Activated T-helper 1 cell treated with anti-CD3 and anti-CD28 coated beads, Interleukin-2, amount 50 U/mL, for 16 hours (primary cell): ENCODE measurements at places on chromosomes 1 and 21.
A peak's percentile ranks its signal among the peaks of the same experiment; 100 is the strongest.

DNA sequence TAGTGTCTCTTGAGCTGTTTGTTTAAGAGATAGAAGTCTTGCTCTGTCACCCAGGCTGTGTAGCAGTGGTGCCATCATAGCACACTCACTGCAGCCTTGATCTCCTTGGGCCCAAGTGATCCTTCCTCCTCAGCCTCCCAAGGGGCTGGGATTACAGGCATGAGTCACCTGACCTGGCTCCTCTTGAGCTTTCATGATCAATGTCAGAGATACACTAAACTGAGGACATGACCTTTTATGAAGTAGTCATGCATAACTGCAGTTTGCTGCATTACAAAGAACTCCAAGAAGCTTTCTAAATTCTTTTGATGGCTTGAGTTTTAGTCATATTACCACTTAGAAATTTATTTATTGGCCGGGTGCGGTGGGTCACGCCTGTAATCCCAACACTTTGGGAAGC is 77.7 kb downstream of the CC2D1B start:
- no peak for DNase-seq

GRCh38 chr1:59258412-59259032 is 38.4 kb upstream of the FGGY start:
- no peak for DNase-seq

DNA sequence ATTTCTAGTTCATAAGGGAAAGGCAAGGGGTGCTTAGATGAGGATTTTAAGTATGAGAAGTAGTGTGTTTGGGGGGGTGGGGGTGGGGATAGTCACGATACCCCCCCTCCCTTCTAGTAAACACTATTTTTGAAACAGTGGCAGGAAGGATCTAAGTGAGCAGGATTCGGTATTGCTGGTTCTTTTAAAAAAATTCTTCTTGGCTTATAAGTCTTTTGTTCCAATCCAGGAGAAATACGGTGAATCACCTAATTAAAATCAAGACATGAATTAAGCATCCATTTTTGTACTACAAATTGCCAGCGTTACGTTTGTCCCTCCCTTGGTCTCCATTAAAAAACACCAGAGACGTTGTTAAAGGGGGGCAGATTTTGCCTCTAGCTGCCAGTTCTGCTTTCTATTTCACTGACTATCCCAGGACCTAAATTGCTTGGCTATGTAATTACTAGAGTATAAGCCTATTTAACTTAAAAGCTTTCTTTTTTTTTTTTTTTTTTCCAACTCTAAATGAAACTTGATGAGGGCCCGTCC is 911 bp downstream of the LMO4 start:
- DNase-seq = no peak

GRCh38 chr21:34852448-34852847 is 183.7 kb downstream of the CLIC6 start:
- DNase-seq = no peak

- peak; percentile 18 for DNase-seq
These were observed 22.6 kb downstream of the CASP9 start for GRCh38 chr1:15501208-15502032.

GRCh38 chr21:27112186-27112585 is 145.3 kb upstream of the ADAMTS5 start:
- DNase-seq = no peak

GRCh38 chr1:182251561-182251960 is 140.0 kb downstream of the GLUL start:
- no peak for DNase-seq
